Activated T-cell treated with anti-CD3 and anti-CD28 coated beads for 48 hours (primary cell): ENCODE measurements at places on chromosomes 2 and 18.

DNA sequence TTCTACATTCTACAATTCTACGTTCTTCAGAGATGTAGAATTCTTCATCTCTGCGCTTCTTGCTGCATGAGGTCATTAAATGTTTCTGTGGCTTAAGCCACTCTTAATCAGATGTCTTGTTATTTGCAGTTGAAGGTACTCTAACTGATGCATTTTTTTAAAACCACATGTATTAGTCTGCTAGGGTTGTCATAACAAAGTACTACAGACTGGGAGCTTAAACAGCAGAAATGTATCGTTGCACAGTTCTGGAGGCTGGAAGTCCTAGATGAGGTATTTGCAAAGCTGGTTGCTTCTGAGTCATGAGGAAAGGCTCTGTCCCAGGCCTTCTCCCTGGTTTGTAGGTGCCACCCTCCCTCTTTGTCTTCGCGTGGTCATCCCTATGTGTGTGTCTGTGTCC lies 176.3 kb upstream of the GLI2 start:
- no peak for DNase-seq

- no peak for DNase-seq
Measured at GRCh38 chr2:152542995-152543481, 174.2 kb downstream of the PRPF40A start.

DNA sequence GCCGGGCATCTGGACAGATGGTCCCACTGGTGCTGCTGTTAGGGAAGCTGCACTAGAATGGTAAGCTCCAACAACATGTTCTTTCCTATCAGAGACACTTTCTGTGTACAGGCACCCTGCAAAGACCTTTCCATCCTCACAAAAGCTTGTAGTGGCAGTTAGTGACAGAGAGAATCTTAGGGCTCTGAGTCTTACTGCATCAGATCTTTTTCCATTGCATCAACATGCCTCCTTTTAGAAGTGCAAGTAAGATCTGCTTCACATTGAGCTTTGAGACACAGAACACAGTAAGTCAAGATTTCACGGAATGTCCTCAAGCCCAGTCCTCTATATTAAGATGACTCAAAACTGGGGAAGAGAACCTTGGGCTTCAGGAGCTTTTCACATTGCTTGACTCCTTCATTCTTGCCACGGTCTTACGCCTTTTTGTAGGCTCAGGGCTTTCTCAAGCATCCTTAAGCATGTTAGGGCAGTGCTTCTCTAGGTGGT lies 52.6 kb downstream of the ARL4C start:
- DNase-seq = no peak

DNA sequence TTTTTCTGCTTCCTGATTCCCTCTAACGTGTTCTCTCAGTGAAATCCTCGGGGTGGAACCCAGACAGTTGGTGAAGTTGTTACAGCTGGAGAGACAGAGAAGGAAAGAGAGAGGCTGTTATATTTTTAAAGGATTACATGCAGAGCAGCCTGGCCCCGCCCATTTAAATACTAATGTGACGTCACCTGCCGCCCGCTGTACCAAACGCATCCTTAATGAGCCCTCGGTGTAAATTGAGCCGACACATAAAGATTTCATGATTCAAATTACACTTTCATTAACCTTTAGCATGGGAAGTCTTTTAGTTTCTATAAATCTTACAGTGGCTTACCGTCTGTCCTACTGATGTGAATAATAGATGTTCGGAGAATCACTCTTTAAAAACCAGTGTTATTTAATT lies 164.0 kb upstream of the SIX3 start:
- no peak for DNase-seq

- DNase-seq = no peak
Measured at GRCh38 chr2:10071176-10071575, 9.0 kb downstream of the CYS1 start.

DNA sequence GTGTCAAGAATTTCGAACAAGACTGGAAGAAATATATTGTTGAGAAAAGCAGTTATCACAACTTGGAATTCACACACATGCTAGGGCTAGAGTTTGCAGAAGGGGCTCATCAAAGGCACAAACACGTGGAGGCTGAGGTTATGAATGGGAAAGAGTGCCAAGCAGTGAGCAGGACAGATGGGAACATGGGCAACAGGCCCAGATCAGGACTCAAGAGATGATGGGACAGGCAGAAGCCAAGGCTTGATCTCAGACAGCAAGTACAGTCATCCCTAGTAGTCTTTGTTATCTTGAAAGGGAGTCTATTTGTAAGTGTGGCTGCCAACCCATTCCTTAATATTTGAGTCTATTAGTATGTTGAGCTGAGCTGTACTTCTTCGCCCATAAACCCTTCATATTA lies 22.2 kb upstream of the EPC2 start:
- no peak for DNase-seq

DNA sequence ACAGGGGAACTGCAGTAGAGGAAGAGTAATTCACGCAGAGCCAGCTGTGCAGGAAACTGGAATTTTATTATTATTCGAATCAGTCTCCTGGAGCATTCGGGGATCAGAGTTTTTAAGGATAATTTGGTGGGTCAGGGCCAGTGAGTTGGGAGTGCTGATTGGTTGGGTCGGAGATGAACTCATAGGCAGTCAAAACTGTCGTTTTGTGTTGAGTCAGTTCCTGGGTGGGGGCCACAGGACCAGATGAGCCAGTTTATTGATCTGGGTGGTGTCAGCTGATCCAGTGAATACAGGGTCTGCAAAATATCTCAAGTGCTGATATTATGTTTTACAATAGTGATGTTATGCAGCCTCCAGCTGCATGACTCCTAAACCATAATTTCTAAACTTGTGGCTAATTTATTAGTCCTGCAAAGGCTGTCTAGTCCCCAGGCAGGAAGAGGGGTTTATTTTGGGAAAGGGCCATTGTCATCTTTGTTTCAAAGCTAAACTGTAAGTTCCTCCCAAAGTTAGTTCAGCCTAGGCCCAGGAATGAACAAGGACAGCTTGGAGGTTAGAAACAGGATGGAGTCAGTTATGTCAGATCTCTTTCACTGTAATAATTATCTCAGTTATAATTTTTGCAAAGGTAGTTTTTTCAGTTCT lies 67.0 kb downstream of the ASAP2 start:
- no peak for DNase-seq

DNA sequence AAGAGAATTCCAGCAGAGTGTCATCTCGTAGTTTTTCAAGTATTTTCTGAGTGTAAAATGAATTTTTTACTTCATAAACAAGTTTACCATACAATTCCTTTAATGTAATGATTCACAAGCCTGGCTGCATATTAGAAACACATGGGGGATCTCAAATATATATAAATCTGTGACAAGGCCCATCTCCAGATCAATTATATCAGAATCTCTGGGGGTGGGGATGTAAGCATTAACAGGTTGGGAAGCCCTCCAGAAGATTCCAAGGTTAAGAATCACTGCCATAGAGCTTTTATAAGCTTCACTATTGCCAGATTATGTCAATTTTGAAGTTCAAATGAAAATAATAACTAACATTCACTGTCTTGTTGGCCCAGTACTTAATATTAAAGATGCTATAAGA lies 111.2 kb downstream of the BAZ2B start:
- no peak for DNase-seq

- no peak for DNase-seq
Measured at GRCh38 chr2:136645236-136645828, 120.0 kb upstream of the THSD7B start.

DNA sequence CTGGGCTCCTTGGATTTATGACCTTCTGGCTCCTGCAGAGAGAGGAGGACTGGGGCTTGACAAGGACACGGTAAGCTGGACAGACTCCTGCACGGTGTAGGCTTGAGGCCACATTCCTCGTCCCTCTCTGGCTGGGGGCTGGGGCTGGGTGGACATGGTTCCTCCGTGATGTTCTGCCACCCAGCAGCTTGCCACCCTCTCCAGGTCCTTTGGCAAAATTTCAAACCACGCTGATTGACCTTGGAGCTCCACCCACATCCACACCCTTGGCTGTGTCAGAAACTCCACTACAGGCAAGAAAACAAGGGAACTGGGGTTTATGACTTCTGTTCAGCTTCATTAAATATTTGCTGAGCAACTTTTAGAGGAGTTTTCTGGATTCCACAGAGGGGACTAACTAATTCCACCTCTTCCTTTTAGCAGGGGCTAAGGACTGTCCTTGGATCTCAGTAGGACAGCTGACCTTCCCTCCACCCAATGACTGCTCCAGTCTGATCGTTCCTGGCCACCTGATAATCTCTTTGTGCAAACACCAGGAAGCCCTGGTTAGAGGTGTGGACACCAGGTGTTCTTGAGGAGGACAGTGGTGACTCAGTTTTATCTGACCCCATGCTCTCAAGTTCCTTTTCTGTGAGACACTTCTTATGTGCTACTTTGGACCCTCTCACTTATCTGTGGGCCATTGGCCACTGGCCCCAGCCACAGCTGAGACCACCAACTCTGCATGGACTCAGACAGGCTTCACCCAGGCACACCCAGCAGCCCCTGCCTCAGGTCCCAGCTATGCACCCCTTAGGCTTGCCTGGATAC lies 29.3 kb downstream of the GPR55 start:
- no peak for DNase-seq

GRCh38 chr2:146203064-146203624 lies 1641.7 kb upstream of the ACVR2A start:
- no peak for DNase-seq

GRCh38 chr2:208040199-208041171 lies 15.2 kb upstream of the PLEKHM3 start:
- peak; percentile 67 for DNase-seq

GRCh38 chr2:200788121-200788718 lies 23.5 kb upstream of the BZW1 start:
- no peak for DNase-seq

DNA sequence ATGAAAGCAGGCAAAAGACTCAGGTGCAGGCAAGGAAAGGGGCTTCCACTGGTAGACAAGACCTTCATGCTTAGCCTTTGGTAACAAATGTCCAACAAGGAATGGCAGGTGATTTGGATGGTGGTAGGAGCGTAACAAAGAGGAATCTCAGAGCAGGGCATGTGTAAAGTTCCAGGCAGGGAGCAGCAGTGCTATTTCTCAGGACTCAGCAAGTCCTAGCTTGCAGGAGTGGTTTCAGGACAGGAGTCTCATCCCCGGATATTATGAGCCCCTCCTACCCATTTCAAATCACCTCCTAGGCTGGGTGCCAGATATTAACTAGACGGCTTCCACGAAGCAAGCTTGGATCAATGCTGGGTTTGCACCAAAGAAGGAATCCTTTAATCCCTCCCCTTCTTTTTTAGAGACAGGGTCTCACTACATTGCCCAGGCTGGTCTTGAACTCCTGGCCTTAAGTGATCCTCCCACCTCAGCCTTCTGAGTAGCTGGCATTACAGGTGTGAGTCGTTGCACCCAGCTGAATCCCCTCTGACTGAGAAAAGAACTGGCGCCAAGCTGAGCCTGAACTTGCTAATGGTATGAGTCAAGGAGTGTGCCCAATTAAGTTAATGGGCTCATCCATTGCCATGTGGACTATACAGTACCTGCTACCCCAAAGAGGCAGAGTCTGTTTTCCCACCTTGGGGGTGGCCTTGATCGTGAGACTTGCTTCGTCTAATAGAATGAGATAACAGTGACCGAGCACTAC lies 190.3 kb downstream of the ARL4C start:
- no peak for DNase-seq

DNA sequence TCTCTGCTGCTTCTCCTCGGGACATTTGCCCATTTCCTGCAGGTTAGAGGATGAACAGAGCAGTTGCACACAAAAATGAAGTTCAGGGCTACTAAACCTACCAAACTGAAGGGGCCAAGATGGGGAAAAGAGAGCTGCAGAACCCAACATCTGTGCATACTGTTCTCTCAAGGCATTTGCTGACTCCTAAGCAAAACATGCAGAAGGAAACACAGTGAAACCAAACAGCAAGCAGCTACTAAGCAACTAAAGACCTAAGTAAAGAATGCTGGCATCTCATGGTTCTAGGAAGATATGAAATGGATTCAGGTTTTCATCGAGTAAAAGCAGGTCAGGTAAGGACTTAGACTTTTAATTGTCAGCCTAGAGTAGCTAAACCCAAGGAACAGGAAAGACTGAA lies 111.9 kb upstream of the SYT4 start:
- no peak for DNase-seq

GRCh38 chr2:203200866-203201265 lies 38.0 kb upstream of the CYP20A1 start:
- DNase-seq = no peak

GRCh38 chr2:202270487-202270886 lies 4.9 kb downstream of the NOP58 start:
- no peak for DNase-seq

GRCh38 chr2:14632133-14632936 lies at the start of gene LRATD1:
TSS of gene LRATD1 (plus strand) at chr2:14632717. CDS start at chr2:14633980, 1,263 bp downstream.
- DNase-seq = no peak

DNA sequence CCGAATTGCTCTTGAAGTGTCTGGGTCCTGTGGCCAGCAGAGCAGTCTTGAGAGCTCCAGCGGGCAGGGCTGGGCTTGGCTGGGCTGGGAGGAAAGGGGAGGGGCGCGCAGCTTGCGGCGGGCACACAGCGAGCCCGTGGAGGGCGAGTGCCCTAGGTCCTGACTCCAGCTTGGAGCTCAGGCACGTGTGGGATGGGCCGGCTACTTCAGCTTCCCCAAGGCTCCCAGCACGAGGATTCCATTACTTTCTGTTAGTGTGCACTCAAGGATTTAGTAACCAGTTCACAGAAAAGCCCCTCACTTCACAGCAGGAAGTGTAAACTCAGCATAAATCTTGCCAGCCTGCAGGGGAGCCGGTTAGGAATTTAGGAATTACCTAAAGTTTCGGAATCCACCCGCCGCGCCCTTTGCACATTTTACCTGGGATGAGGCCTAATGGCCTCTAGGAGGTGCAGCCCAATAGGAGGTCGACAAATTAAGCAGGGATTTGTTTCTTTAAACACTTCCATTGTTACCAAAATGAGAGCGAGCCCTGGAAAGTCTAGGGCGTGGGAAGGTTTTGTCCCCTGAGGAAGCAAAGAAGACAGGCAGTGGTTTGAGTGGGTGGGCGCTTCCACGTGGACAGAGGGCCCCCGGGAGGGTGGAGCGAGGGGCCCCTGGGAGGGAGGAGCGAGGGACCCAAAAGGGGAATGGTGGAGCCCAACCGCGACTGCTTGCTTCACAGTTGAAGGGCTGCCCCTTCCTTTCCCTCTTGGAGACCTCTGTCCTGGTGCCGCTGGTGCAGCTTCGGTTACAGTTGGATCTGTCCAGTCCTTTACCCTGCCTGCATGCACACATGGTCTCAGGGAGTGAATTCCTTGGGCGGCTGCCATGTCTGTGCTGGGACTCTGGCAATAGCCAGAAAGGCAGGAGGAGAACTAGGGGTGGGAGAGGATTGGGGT lies 93.3 kb downstream of the CTAGE1 start:
- no peak for DNase-seq

DNA sequence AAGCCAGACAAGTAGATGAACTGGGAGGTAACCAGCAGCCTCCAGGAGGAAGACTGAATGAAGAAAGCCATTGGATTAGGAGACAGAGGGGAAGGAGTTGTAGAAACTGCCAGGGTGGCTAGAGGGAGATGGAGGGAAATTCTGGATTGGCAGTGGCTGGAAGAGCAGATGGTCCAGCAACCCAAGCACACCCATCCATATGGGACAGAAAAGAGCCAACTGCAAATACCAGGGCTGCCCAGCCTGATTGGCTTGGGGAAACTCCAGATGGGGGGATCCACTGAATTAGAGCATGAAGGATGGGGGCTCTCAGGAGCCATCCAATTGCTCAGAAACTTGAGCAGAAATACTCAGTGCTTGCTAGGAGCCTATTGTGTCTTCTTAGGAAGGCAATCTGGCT lies 173.5 kb upstream of the EPB41L3 start:
- no peak for DNase-seq

GRCh38 chr2:216165711-216166110 lies 56.6 kb downstream of the XRCC5 start:
- DNase-seq = no peak

- DNase-seq = no peak
Measured at GRCh38 chr18:8162802-8163201, 446.4 kb upstream of the RAB12 start.
